ENCODE measurements at places on chromosomes 3 and 15.

GRCh38 chr3:154766765-154767503 is 313.2 kb upstream of the MME start:
- DNase-seq: no peak

GRCh38 chr3:100465892-100466777 is 26.3 kb upstream of the TMEM45A start:
- no peak for DNase-seq

- no peak for DNase-seq
Observed at GRCh38 chr3:114175204-114175987, 3.5 kb downstream of the DRD3 start.

GRCh38 chr15:86193716-86194380 is 114.2 kb downstream of the AGBL1 start:
- no peak for DNase-seq

GRCh38 chr3:13347390-13347950 is 72.7 kb downstream of the NUP210 start:
- DNase-seq: no peak

DNA sequence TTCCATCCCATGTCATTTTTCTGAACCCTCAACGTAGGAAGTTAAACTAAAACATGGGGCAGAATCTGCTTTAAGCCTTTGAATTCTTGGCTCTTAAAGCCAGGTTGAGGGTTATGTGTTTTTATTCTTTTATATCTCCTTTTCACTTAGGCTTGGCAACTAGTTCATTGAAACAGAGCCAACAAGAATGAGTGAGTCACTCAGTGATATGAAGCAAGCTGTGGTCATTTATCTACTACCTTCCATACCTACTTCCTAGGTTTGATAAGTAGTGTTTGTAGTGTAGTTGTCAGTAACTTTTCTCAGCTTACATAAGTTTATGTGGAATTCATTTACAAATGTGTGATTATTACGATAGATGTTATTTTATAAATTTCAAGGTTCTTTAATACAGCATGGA is 67.4 kb downstream of the SNRPN start:
- no peak for DNase-seq

- no peak for DNase-seq
Observed at GRCh38 chr15:61794276-61794675, 266.0 kb downstream of the VPS13C start.

DNA sequence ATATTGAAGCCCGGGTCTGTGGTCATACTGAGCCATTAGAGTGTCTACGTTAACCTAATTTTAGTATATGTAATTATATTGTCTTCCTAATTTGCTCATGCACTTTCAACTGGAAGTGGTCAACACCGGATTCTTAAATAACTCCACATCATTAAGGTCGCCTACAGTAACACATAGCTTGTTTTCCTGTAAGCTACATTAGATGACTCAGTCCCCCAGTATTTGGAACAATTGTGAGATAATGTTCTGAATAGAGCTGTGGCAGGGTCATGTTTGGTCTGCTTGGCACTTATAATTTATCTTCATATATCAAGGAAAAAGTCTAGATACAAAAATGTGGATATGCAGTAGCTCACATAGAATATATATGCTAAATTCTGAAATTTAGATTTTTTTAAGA is 486.2 kb downstream of the IGSF11 start:
- no peak for DNase-seq

DNA sequence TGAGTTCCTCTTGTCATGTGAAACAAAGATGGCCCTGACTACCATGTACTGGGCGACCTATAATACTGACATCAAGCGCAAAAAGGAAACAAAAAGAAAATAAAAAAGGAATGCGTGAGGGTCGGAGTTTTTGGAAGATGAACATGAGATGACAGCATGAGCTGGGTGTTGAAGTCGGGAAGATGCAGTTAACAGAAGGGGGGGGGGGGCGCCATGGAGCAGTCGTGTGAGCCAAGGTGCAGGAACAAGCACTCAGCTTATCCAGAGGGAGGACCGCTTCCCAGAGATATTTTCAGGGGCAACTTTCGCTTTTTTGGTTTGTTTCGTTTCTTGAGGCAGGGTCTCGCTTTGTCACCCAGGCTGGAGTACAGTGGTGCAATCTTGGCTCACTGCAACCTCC is 110.2 kb downstream of the RORA start:
- no peak for DNase-seq

DNA sequence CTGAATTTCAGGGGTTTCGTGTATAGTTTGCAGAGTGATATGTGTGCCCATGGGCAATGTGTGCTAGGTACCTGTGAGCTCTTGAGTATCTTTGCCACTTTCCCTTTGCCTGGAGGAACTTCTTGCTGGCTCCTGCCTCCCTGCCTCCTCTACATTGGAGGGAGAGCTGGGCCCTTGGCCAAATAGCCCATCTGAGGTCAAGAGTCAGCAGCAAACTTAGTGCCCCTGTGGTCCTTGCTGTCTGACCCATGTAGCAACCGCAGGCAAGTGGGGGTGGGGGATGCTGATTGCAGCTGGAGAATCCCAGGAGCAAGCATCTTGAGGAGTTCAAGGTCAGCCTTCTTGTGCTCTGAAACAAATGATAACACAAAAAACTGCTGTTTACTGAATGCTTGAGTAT is 5.4 kb upstream of the TBC1D21 start:
- no peak for DNase-seq

DNA sequence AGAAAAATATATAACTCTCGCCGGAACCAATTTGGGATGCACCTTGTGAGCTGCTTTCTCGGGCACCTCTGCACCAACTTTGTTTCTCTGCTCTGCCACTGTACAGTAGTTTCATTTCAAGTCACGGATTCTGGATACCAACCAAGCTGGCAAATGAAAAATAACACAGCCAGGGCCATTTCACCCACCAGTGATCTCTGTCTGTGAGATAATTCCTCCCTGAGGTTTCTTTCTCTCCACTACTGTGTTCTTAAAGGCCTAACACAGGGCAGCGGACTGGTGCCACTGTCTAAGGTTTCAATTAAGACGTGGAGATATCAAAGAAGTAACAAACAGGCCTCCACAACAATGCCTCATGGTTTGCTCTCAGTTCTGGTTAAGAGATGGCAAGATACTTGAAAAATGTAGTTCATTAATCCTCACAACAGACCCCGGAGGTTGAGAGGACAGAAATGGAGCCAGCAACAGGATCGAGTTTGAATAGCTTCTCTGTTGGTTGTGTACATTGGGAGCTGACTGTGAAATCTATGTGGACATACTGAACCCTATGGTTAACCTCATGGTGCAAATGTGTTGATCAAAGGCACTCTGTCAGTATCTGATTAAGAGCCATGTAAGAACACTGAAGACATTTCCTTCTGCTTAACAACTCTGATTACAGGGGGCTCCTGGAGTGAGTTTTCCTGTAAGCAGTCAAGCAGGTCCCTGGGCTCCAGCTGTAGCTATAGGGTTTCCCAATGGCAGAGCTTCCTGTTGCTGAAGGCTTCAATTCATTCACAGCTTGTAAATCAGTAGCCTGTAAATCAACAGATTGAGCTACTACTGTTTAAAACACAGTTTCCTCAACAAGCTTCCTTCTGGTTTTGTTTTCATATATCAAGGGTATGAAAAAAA is 470.5 kb downstream of the EPHA3 start:
- DNase-seq: no peak

DNA sequence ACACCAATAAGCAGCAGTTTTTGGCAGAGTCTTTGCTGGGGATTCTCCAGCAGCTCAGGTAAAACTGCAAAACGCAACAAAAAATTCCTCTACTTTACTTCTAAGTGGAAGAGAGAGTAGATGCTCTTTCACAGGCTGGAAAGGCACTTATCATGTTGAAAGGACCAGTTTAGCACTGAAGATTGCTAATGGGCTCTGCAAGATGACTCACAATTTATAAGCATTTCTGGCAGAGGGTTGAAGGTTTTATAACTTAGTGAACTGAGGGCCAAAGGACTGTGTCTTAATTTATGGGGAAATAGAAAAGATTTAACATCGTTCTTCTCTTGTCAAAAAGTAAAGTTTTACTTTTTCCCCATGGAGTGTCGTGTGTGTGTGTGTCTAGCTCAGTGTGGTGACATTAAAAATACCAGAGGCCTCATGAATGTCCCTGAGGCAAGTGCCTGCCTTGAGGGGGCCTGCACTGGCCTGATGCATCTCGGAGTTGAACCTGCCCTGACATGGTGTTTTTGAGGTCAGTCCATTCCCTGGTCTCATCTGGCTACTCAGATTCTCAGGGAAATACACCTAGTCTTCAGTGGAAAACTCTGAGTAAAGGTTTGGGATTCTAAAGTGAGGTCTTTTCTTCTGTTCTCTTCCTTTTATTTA is 1092.0 kb downstream of the NAALADL2 start:
- no peak for DNase-seq

DNA sequence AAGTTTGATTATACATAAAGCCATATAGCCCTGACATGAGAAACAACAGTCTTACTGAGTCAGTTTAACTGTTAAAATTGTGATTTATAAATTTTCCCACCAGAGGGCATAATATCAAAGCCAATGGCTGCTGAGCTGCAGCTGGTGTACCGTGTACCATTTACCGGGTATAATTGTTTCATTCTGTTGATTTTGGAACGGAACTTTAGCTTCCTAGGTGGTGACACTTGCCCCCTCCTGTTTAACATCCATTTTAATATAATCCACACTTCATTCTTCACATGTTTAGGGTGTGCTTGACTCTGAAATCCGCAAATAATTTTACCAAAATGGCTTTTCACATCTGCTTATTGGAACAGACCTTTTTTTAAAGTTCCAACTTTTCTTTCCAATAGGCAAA is 72.8 kb downstream of the SLC9A9 start:
- DNase-seq: no peak

GRCh38 chr3:171508206-171508605 is 48.0 kb upstream of the TNIK start:
- DNase-seq: no peak

GRCh38 chr3:50675179-50676030 is 678 bp downstream of the DOCK3 start:
- DNase-seq: peak; percentile 37

GRCh38 chr3:101995371-101996046 is 146.2 kb downstream of the NFKBIZ start:
- DNase-seq: no peak

- DNase-seq: no peak
Observed at GRCh38 chr15:66147440-66147839, 106.1 kb downstream of the MEGF11 start.

GRCh38 chr3:13021141-13022114 is 51.8 kb downstream of the IQSEC1 start:
- DNase-seq: no peak

All from activated gamma-delta T cell treated with Interleukin-2 at 50 U/mL for 16 hours (primary cell).